ENCODE measurements at places on chromosomes 7 and 10.

DNA sequence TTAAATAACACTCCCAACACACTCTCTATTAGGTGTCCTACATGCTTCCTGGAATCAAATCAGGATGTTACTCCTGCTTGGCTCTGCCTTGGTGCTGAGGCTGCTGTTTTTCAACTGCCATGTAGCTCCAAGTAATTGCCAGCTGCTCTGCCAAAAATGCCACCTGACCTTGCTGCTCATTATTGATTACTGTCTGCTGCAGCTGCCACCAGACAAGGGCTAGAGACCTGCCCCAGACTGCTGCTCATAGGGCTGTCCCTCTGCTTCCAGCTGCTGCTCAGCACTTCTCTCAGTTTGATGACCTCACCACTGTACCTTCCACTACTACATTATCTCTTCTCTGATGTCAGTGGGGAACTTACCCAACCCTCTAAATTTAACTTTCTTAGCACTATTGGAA is 102.5 kb downstream of the PCLO start:
- no peak for DNase-seq

- DNase-seq, result no peak
Measured at GRCh38 chr7:4880218-4880617, 3.3 kb downstream of the RADIL start.

GRCh38 chr10:24716295-24716694 is 7.4 kb downstream of the ARHGAP21 start:
- no peak for DNase-seq

DNA sequence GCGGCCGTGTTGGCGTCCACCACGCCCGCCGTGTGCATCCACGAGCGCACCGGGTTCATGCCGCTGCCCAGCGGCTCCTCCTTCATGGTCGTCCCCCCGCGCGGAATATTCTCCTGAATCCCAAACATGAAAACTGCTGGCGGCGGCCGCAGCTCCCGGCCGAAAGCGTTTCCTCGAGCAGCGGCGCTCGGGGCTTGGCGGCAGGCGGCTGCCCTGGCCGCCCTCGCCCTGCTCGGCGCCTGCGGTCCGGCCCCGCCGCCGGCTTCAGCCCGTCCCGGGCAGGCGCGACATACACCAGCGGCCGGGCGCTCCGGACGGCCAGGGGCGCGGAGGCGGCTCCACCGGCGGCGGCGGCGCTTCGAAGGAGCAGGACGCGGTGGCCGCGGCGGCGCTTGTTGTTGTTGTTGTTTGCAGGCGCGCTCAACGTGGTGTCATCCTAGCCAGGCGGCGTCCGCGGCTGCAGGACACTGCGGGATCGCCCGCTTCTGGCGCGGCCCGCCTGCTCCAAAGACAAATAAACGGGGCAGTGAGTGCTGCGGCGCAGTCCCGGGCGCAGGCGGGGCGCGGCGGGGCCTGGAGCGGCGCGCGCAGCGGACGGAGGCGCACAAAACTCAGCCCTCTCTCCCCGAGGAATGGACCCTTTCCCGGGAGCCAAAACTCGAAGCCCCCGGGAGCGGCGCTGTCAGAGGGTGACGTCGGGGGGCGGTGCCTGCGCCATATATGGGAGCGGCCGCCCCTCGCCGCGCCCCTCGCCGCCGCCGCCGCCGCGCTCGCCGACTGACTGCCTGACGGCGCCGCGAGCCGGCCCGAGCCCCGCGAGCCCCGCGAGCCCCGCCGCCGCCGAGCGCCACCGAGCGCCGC is at the start of gene EBF3:
Gene EBF3, minus strand, starts transcription at position 634 of the 861 bp plus-strand sequence. Its CDS starts 506 bp downstream, at position 128.
- peak; percentile 52 for DNase-seq

DNA sequence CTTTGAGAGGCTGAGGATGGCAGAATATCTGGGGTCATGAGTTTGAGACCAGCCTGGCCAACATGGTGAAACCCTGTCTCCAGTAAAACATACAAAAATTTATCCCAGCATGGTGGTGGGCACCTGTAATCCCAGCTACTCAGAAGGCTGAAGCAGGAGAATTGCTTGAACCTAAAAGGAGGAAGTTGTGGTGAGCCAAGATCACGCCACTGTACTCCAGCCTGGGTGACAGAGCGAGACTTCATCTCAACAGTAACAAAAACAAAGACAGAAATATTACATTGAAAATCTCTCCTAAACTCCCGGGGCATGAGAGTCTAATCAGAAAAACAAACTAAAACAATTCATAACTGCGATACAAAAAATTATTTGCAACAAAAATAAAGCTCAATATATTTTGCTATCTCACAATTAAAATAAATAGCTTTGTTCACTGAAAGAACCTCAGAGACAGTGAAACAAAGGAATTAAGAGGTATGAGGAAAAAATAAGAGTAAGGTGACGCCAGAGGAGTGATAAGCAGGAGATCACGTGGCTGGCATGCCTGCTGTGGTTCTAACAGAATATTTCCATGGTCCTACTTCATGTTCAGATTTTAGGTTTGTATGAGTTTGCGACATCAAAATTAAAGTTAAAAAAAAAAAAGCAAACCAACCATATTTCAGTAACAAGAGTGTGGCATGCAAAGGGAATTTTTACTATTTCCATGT is 527.7 kb upstream of the POM121L12 start:
- peak; percentile 45 for DNase-seq

GRCh38 chr7:111229916-111230315 is 139.0 kb downstream of the LRRN3 start:
- peak; percentile 10 for DNase-seq

- DNase-seq, result no peak
Measured at GRCh38 chr10:69866688-69867461, 65.2 kb downstream of the COL13A1 start.

DNA sequence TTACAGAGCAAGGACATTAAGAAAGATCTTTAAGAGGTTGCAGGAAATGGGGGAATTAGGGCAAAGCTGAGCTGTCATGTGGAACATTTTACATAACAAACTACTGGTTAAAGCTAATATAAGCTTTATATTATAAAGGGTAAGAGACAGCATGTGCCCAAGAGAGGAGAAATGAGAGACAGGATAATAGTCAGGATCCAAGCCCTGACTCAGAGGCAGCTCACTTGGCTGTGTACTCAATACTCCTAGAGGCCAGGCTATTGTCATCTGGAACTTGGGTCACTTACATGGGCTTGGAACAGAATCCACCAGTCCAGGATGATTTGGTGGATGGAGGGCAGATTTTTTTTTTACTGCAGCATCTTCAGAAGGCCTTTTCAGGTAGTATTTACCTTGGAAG is 418.6 kb upstream of the ZMIZ1 start:
- DNase-seq, result no peak

DNA sequence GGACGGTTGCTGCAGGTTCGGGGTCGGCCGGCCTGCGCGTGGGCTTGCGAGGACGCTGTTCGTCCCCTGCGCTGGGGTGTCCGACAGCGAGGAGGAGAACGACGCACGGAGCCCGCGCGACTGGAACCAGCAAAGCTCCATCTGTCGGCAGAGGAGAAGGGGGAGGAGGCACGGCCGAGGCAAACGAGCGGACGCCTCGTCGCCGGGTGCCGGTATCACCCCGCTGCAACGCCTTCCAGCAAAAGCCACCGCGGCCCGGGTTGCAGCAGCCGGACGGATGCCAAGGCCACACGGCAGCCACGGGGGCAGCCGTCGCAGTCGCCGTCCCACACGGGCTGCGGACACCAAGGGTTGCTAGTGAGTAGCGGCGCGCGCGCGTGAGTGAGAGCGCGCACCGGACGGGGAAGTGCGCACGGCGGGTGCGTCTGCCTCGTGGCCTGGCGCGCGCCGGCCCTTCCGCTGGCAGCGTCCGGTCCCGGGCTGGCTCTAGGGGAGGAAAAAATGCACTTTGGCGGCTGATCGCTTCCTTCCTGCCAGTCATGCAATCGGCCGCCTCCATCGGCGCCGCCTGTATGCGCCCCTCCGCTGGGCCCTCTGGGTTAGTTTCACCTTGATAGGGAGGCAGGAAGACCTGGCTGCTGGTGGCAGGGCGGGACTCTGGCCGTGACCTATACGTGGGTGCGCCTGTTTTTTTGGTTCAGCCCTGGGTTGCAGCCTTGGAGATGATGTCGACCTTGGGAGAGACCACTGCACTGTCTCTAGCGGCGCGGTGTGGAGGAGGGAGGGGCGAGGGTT is 434 bp downstream of the STAMBPL1 start:
- peak; percentile 81 for DNase-seq

GRCh38 chr7:90243556-90243955 is 1.4 kb upstream of the CFAP69 start:
- no peak for DNase-seq

DNA sequence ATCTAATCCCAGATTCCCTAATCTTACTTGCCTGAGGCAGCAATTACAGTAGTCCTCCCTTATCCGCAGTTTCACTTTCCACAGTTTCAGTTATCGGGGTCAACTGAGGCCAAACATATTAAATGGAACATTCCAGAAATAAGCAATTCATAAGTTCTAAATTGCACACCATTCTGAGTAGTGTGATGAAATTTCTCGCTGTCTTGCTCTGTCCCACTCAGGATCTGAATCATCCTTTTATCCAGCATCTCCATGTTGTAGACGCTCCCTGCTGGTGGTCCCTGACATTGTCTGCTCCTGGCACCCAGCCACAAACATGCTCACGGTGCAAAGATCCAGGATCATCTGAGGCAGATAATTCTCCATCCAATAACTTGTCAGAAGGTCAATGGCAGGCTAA is 128.7 kb upstream of the CXCL12 start:
- DNase-seq, result no peak

DNA sequence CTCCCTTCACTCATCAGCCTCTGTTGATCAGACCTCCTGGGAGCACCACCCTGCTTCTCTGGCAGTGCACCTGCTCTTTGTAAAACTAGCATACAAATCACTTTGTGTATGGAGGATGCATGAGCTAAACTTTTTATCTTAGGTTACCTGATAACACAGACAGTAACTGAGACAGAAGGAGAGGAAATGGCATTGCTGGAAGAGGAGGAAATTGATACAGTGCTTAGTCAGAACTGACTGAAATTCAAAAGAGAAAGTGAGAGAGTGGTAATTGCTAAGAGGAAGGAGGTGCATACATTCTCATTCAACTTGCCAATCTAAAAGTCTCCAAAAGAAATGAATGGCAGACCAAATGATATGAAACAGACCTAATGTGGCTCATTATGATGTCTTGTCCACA is 1120.7 kb downstream of the GATA3 start:
- no peak for DNase-seq

Measured in hematopoietic multipotent progenitor cell treated with erythropoietin and hydrocortisone succinate and interleukin-3 and kit ligand, for 6 days (in vitro differentiated cells).